ACHN (cell line): ENCODE measurements at places on chromosomes 12 and 14.

GRCh38 chr14:90844321-90844720, 28.1 kb upstream of the TTC7B start:
- DNase-seq, result no peak

DNA sequence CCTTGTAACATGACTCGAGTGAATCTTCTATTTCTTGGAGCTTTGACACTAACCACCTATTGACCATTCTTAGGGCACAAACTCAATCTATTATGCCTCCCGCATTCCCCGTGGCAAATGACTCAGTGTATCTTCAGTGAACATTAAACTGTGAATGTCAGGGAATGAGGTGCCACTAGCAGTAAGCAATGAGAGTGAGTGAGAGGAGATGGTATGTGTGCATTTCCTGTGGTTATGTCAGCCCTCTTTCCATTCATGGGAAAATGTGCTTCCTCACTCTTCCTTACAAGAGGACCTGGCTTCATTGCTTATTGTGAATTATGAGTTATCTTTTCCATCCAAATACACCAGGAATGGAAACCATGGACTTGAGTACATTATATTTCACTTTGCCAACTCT, 229.2 kb downstream of the EMP1 start:
- DNase-seq, result peak; percentile 93

DNA sequence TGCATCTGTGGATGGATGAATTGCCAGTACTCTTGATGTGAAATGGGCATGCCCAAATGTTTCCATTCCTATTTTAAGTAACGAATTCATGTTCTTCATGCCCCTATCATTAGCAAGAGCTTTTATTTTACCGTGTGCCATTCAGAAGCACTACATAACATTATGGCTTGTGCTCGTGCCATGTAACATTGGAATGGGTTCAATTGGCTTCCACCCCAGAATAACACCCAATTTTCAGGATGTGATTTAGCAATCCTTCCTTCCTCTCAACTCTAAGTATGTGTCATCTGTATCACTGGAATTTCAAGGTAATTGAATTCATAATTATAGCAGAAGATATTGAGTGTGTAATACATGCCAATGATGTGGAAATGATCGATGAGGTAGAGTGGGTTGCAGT, 145.8 kb upstream of the TMPO start:
- DNase-seq, result no peak

DNA sequence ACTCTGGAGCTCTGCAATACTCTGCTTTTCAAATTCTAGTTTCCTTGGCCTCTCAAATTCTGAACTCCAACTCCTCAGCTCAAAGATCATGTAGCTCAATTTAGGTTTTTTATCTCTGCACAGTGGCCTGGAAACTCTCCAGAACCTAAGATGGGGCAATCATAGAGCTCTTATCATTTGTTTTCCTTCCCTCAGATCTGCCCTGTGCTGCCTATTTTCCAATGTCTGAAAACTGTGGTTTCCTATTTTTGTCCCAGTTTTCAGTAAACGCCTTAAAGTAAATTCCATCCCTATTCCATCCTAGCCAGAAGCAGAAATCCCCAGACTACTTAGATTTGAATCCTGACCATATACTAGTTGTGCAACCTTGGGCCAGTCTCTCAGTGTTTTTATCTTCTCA, 73.2 kb downstream of the CEP83 start:
- DNase-seq, result no peak

- no peak for DNase-seq
Measured at GRCh38 chr14:103330536-103330935, 3.5 kb upstream of the EIF5 start.

- no peak for DNase-seq
Measured at GRCh38 chr14:99568567-99569560, 35.1 kb downstream of the CCDC85C start.

GRCh38 chr14:51139121-51139681, 44.3 kb upstream of the TRIM9 start:
- DNase-seq, result no peak

DNA sequence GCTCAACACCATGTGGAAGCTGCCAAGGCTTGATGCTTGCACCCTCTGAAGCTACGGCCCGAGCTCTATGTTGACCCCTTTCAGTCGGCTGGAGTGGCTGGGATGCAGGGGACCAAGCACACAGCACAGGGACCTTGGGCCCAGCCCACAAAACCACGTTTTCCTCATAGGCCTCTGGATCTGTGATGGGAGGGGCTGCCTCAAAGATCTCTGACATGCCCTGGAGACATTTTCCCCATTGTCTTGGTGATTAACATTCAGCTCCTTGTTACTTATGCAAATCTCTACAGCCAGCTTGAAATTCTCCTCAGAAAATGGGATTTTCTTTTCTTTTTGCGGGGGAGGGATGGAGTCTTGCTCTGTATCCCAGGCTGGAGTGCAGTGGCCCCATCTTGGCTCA, 46.3 kb downstream of the MON2 start:
- no peak for DNase-seq

DNA sequence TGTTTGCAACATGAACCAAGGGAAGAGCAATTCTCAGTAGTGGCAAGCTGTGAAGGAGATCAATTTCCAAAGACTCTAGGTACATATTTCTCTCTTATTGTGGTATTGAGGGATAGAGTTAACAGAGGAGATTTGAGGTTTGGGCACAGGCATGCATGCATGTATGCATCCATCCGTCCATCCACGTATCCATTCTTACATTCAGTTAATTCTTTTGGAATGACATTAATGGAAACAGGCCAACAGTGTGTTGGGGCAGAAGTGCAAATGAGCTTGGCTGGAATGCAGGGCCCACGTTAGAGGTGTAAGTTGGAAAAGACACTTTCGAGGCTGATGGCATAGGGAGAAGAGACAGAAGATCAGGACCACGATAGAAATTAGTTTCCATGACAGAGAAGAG, 216.9 kb upstream of the PELI2 start:
- DNase-seq, result no peak

DNA sequence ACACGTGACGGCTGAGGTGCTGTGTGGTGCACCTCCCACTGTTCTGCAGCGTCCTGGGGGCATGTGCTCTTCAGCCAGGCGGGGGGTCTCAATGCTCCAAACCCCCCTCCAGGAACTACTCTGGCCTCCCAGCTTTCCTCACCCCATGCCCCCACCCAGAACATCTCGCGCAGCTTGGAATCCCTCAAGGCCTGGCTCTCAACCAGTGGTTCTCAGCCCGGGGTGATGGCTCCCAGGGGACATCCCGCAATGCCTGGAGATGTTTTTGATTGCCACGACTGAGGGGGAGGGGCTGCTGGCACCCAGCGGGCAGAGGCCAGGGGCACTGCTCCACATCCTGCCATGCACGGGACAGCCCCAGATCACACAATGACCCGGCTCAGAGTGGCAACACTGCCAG, 78.9 kb upstream of the DICER1 start:
- no peak for DNase-seq

GRCh38 chr12:100279607-100280244, 12.7 kb downstream of the SCYL2 start:
- DNase-seq, result no peak

DNA sequence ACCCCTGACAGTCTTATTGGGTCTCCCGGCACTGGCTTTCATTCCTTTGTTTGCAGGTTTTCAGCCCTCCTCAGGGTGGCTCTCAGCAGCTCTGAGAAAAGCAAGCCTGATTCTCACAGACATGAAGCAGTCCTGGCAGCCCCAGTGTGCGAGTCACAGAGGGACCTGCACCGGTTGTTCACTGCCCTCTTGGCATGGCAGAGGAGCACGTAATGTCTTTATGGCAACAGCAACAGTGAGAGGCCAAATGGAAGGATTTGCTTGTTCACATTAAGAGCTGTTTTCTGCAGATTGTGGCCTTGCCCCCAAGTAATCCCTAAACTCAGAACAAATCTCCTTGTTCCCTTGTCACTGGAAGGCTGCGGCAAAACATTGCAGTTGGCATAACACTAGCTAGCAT, 3.4 kb downstream of the KCNA5 start:
- DNase-seq, result no peak

- no peak for DNase-seq
Measured at GRCh38 chr12:51748235-51748634, 100.3 kb downstream of the FIGNL2 start.
